ENCODE measurements at places on chromosomes 1 and 21.

DNA sequence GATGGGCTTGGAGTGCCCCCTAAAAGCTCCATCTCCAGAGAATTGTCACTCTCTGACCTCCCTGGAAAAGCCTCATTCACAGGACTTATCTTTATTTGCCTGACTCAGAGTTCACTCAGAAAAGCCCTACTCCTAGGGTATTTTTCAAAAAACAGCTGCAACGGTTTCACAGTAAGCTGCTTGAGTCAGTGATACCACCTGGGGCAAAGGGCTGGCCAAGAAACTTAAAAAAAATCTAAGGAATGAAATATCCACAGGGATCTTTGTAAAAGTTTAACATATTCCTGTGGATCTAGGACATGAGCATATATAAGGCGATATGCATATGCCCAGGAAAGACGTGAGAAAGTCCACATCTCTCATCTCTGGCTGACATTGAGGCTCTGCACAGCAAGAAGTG lies 33.8 kb upstream of the TSPAN2 start:
- no peak for DNase-seq

DNA sequence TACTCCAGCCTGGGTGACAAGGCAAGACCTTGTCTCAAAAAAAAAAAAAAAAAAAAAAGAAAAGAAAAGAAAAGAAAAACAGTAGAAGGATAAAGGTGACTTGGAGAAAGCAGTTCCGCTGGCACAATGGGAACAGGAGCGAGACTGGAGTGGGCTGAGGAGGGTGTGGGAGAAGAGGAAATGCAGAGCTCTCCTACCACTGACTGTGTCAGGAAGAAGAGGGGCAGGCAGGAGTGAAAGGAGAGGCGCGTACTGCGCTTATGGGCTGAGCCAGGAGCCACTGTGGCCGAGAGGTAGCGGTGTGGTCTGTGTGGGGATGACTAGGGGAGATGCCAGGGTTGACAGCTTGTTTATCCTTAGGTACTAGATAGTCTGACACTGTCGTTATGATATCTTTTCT lies 6.4 kb upstream of the PROK1 start:
- DNase-seq = no peak

GRCh38 chr21:31741116-31741515 lies 9.2 kb upstream of the SCAF4 start:
- DNase-seq = no peak

GRCh38 chr1:53087332-53088285 lies 25.6 kb downstream of the PODN start:
- DNase-seq = no peak

- DNase-seq = no peak
Measured at GRCh38 chr1:248926401-248927182, 20.6 kb downstream of the PGBD2 start.

DNA sequence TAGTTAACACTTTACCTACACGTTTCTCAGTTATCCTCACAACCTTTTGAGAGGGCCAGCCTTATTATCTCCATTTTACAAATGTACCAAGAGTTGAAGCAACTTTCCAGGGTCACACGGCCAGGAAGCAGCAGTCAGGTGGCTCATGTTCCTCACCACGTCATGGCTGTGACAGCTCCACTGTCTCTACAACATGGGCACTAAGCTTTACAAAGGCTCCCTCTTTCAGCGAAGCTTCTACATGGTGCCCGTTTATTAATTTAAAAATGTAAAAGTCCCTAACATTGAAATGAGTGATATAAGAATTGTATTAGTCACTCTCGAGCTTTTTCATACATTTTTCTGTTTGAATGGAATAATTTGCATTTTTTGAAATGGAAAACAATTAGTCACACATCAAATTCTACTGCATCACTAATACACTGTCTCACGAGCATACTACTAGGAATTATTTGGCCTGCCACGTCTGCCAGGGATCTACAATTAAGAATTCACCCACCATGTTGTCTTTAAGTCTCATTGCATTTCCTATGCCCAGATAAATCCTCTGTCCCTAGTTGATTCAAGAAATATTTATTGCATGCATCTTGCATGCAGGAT lies 28.4 kb upstream of the LIN9 start:
- no peak for DNase-seq

DNA sequence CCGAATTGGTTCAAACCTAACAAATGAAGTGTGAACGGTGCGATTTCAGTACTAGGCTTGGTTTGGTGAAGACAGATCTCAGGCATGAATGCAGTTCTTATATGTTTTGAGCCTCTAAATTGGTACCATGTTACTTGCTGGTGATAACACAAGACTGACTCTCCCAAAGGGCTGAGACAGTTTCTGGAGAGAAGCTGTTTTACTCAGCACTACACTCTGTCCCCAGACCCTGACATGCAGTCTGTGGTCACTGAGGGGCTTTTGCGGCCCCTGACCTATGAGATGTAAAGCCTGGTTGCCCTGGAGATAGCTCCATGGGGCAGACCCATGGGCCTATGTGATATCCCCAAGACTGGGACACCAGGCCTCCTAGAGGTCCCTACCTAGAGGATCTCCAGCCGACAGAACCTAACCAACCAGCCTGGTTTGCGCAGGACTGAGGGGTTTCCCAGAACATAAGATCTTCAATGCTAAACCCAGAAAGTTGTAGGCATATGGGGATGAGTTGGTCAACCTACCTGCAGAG lies 19.4 kb upstream of the FOXE3 start:
- DNase-seq = no peak

DNA sequence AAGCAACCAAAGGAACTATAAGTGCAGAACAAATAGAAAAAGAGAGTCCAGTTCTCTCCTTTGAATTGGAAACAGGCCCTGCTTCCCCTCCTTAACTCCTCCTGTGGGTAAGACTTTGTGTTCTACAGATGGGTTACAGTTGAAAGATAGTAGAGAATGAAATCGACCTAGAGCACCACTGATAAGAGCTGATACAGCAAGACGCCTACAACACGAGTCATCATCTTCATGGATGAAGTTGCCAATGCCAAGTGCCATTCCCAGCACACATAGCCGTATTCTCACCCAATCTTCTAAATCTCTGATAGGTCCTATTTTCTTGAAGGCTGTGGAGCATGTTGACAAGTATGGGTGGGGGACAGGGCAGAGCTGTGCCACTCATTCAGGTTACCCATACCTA lies 99.8 kb upstream of the CAMK1G start:
- no peak for DNase-seq

DNA sequence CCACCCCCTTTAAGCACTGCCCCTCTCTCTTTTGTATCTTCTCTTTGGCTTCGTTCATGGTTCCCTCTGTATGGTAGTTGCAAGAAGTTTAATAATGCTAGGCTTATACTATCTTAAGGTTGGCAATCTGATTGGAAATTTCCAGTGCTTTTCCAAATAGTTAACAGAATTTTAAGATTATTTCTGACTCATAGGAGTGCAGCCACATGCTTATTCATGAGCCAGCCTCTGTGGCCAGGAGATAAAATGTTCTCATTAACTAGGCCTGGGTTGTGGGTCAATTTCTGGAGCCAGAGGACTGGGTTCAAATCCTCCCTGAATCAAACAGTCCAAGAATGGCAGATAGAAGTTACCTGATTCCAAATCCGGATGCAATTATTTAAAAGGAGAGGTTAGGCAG lies 103.1 kb downstream of the ATP6V1G3 start:
- DNase-seq = no peak

DNA sequence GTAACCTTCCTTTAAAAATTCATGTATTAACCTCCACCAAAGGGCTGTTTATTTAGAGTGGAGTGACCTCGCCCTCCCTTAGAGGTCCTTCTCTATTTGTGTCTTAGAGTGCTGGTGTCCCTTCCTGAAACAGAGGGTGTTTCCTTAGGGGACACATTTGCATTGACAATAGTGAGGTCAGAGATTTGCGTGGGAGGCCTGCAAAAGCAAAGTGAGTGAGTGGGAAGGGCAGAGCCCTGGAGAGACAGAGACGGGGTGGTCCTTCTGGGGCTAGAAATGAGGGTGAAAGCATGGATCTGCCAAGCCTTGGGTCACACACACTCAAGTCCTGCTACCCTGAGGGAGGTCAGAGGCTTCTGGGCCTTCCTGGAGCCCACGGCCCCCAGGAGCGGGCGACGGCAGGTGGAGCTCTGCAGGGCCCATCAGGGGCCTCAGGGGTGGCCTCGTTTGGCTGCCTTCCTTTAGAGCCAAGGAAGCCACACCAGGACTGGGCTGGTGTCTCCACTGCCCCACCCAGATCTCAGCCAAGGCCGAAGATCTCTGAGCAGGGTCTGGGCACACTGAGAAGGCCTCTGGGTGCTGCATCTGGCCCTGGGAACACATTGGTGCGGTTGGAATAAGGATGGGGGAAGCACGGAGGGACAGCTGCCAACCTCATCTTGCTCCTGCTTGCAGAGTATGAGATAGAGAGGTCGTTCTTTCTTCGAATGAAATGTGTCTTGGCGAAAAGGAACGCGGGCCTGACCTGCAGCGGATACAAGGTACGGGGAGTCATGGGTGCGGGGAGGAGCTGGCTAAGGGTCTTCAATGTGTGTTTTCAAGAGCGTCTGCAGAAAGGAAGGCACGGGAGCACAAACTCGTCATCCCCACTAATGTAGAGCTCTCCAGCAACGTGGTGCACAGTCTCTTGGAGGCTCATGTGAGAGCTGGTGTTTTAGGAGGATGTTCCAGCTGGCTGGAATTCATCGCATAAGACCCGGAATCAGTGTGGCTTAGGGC lies 23.8 kb downstream of the SIM2 start:
- no peak for DNase-seq

- no peak for DNase-seq
Measured at GRCh38 chr1:81550753-81551152, 250.0 kb upstream of the ADGRL2 start.

DNA sequence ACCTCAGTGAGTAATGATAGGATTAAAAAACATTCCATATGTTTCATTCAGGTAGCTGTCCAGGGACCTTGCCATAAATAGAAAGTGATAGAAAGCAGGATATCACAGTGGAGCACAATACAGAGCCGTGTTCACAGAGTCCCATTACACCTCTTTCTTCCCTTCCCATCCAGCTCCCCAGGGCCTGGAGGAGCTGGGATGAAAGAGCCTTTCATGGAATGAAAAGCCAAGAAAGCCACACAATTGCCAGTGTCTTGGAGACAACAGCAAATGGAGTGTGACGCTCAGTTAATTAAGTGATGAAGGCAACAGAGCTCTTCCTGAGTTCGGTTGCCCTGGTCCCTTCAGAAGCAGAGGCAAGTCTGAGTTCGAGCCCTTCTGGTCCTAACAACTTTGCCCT lies 387.3 kb upstream of the PLXNA2 start:
- DNase-seq = no peak

- DNase-seq = no peak
Measured at GRCh38 chr1:29531596-29531995, 295.3 kb downstream of the PTPRU start.

- no peak for DNase-seq
Measured at GRCh38 chr1:219279017-219279770, 105.5 kb downstream of the LYPLAL1 start.

DNA sequence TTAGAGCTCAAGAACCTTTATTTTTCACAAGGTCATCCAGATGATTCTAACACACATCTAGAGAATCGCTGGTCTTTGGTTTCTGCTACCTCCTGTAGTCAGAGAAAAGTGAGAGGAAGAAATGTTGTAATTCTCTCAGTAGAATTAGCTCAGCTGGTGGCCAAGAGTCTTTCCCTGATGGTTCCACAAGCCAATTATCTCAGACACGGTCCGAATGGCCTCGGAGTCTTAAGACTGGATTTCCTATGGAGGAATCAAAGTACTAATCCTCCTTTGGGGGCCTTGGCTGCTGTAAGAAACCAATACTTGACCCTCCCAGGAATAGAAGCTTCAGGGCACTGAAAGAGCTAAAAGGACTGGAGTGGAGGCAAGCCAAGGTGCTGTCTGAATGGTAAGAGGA lies 1.8 kb downstream of the TMEM81 start:
- no peak for DNase-seq

- no peak for DNase-seq
Measured at GRCh38 chr1:97090725-97091124, 369.1 kb downstream of the PTBP2 start.

DNA sequence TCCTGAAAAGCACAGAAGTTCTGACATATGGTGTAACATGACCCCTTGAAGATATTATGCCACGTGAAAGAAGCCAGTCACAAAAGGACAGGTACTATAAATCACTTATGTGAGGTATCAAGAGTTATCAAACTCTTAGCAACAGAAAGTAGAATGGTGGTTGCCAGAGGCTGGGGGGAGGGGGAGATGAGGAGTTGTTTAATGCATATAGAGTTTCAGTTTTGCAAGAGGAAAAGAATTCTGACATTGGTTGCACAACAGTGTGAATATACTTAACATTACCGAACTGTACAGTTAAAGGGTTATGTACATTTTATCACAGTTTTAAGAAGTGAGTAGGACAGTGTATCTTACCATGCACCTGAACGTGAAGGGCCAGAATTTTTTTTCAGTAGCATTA lies 80.0 kb downstream of the USP25 start:
- no peak for DNase-seq

GRCh38 chr1:76185207-76185606 lies 110.7 kb downstream of the ST6GALNAC3 start:
- DNase-seq = no peak

DNA sequence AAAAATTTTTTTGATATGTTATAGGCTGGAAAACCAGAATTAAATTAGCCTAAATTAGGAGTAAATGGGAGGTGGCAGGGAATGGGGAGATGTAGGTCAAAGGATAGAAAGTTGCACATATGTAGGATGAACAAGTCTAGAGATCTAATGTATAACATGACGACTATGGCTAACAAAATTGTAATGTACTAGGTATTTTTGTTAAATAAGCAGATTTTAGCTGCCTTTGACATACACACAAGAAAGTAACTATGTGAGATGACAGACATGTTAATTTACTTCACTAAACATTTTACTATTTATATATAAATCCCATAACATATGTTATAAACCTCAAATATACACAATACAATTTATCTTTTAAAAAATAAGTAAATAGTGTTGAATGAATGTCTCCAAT lies 30.2 kb upstream of the GLIS1 start:
- DNase-seq = no peak

- DNase-seq = no peak
Measured at GRCh38 chr1:154454386-154455120, 47.5 kb upstream of the TDRD10 start.

- DNase-seq = no peak
Measured at GRCh38 chr1:16151196-16151994, 4.5 kb downstream of the EPHA2 start.

GRCh38 chr1:109906160-109906838 lies 4.3 kb upstream of the CSF1 start:
- peak; percentile 39 for DNase-seq

Measured in pons (tissue), 1 donor.